NB4 (cell line): ENCODE measurements at places on chromosomes 3 and 15.

GRCh38 chr15:69963385-69963784 lies 134.3 kb downstream of the TLE3 start:
- no peak for DNase-seq

DNA sequence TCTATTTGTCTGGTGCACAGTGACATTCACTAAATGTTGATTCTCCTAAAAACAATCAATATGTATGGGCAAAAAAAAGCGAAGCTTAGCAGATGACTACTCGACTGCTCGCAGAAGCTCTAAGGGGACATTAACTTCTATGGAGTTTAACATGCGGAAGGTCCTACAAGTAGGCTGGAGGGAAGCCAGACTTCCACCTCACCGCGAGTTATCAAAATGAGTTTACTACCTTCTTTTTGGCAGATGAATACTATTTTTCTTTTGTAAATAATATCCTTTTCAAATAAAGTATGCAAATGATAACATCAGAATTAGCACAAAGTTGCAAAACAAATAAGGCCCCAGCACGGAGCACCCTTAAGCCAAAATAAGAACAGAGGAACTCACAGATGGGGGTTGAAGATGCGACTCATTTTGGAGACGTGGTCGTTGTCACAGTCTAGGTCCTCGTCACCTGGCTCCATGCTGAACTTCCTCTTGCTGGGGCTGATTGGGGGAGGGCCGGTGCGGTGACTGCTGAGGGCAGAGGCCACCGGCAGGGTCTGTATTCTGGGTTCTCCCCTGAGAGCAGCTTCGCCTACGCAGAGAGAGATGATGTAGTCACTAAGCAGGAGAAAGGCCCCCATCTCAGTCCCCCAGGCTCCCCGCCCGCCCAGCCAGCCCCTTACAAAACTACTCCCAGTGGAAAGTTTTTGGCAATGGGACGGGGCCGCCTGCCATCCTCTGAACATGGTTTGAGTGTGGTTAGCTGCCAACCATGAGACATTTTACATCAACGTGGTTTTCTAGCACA lies 42.1 kb downstream of the VGLL4 start:
- peak; percentile 85 for DNase-seq

DNA sequence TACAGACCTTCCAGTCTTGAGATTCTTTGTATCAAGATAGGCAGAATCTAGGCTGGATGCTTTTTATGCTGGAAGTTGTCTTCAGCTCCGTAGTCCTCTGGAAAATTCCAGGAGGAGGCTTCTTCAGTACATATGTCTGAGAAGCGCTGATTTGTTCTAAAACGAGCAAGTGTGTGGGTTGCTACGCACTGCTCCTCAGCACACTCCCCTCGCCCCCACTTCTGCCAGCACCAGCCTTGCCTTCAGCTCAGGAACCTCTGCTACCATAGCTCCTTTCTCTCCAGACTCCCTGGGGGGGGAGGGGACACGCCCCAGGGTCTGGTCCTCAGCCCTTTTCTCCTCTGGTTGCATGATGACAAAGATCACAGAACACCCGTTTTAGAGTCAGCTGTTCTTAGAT lies 75.5 kb upstream of the TRA2B start:
- DNase-seq, result no peak

- DNase-seq, result no peak
These were observed 301.3 kb downstream of the IL20RB start for GRCh38 chr3:137259089-137259488.

GRCh38 chr3:160643994-160644393 lies 33.0 kb upstream of the ARL14 start:
- DNase-seq, result no peak

GRCh38 chr3:32198714-32199113 lies 39.8 kb upstream of the CMTM8 start:
- DNase-seq, result no peak

DNA sequence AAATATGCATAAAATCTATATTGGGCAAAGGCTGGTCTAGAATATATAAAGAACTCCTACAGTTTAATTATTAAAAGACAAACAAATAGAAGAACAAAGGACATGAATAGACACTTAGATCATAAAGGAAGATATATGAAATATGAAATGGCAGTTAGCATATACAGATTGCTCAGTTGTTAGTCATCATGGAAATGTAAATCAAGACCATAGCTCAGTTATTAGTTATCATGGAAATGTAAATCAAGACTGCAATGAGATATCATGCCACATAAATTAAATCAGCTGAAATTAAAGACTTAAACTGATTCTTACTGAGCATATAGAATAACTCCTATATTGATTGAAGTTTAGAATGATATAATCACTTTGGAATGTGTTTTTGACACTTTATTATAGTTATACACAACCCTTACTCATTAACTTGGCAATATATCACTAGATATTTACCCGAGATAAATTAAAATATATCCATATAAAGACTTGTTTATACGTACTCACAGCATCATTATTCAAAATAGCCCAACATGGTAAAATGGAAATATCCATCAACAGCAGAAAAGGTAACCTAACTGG lies 45.2 kb upstream of the GOLGA8B start:
- DNase-seq, result no peak
